Fibroblast of upper back skin (primary cell): ENCODE measurements at places on chromosomes 3 and 15.
A peak's percentile ranks its signal among the peaks of the same experiment; 100 is the strongest.

DNA sequence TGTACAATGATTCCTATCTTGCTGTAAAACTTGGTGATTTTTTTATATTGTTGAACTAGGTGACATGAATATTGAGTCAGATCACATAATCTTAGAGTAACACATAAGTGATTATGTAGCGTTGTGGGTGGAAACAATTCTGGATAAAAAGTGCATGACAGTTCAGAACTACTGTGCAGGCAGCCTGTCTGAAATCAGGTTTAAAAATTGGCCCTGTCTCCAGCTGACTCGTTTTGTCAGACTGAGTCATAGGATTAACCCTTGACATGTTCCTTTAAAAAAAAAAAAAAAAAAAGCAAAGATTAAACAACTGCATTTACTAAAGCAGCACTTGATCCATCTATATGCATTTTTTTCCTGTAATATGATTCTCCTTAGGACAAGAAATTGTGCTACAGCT lies 160.0 kb upstream of the CGNL1 start:
- peak; percentile 89 for DNase-seq

DNA sequence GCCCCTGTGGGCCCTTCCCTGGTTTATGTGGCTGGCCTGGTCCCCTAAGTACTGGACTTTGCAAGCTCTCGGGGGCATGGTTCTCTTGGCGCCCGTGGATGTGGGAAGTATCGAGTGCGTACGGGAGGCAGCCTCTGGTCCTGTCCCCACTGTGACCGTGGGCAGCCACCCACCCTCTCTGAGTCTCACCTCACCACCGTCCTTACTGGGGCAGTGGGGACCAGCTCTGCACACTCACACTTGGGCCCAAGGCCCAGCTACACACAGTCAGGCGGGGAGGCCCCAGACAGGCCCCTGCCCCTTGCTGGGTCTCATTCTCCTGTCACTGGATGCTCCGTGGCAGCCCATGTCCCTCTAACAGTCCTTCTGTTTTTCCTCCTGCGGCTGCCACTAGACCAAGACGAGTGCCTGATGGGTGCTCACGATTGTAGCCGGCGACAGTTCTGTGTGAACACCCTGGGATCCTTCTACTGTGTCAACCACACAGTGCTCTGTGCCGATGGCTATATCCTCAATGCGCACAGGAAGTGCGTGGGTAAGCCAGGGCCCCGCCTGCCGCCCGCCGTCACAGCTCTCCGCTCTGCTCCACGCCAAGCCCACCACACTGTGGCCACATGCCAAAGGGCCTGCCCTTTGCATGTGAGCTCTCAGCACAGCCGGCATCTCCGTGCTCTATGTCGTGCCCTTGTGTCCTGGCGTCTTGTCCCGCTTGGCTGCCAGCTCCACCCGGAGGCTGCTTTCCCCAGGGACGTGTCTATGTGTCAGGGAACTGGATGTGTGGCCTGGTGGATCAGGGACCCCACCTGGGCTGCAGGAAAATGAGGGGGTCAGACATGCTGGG lies 72.7 kb downstream of the FBLN2 start:
- DNase-seq = no peak

- DNase-seq = peak; percentile 3
Measured at GRCh38 chr3:119700269-119700919, 2.4 kb upstream of the CFAP91 start.

GRCh38 chr3:133588784-133589465 lies 15.4 kb downstream of the CDV3 start:
- DNase-seq = no peak

DNA sequence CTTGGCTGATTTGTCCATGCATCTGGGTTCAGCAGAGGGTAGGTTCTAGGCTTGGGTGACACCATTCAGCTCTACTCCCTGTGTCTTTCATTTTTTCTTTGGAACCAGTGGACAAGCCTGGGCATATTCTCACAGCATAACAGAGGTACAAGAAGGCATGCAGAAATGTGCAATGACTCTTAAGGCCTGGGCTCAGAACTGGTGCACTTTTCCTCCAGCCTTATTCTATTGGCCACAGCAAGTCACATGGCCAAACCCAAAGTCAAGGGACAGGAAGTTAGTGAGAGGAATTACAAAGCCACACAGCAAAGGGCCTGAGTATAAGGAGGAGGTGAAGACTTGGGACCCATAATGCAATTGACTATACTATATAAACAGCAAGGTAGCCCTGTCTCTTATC lies 200.9 kb upstream of the CTDSPL start:
- DNase-seq = no peak

DNA sequence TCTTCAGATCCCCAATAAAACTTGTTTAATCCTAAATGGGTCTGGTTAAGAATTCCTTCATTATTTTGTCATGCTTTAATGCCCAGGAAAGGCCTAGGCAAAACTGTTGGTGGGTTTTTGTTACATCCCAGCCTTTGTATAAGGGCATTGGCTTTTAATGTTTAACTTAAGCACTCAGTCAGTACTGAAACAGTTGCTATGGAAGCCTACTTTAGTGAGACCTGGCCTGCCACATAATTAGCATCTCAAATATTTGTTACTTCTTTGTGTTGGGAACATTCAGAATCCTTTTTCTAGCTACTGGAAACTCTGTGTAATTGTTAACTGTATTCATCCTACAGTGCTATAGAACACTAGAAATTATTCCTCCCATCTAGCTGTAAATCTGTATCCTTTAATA lies 369.6 kb upstream of the ATP10A start:
- no peak for DNase-seq

- DNase-seq = peak; percentile 77
Measured at GRCh38 chr3:34237946-34238345, 439.5 kb downstream of the PDCD6IP start.

DNA sequence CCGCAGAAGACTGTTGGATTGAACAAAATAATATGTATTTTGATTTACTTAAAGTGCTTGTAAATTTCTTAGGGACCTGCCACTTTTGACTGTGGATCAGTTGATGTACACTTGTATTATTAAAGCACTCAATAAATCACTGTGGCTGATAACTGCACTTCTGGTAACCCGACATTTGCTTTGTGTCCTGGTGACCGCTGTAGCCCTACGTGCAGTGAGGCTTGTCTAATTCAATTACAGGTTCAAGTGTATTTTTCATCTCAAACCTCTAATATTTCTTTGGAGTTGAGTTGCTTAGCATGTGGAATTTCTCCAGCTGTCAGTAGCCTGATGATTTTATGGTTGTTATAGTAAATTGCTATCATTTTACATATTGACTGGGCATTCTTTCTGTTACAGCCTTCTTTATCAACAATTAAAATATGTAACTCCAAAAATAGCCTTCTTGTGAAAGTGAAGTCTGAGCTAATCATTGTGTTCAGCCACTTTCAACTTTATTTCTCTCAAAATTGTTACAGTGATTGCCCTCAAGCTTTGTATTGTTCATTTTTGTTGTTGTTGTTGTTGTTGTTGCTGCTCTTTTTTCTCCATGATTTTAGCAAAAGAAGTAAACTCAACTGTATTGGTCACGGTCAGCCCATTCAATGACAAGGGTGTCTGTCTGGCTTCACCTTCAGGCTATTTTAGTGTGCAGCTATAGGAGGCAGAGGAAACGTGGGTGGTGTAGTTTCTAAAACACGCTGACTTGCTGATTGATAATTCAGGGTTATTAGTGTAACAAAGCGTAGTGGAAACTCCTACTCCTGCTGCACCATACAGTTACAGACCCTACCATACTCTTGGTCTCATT lies 215.1 kb upstream of the UBE2E1 start:
- DNase-seq = no peak

- DNase-seq = no peak
Measured at GRCh38 chr3:126528800-126529541, 5.0 kb downstream of the CHST13 start.

- no peak for DNase-seq
Measured at GRCh38 chr3:154314152-154314551, 10.1 kb downstream of the DHX36 start.

GRCh38 chr3:136929977-136930670 lies 27.7 kb upstream of the IL20RB start:
- peak; percentile 16 for DNase-seq

DNA sequence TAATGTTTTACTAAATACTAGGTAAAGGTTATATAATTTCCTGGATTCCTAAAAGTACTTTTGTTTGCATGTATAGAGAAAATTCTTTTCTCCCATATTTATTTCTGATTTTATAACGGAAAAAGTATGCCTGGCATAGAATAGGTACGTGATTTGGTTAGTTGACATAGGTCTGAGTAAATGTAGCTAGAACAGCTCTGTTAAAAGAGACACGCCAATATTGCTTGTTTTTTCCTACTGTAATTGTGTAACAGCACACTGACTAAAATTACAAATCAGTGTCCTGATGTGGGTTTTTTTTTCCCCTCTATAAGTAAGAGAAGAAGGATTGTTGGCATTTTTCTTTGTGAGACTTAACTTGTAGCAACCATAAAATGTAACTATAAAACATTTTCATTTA lies 26.7 kb downstream of the KLHL24 start:
- no peak for DNase-seq

GRCh38 chr15:96306321-96306720 lies 24.2 kb upstream of the NR2F2 start:
- no peak for DNase-seq

DNA sequence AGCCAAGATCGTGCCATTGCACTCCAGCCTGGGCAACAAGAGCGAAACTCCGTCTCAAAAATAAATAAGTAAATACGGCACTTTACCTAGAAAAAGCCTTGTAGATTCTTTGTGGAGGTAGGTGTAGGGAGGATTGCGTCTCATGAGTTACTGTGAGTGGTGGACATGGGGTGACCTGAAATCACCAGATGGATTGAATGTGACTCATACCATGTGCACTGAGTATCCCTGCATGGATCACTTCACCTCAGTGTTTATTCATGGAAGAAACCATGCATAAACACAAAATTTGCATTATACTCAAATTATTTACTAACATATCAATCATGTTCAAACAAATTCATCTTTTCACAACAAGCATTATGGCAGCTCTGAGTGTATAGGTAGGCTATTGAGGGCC lies 55.9 kb downstream of the MRPS25 start:
- no peak for DNase-seq

GRCh38 chr3:46895204-46895660 lies 17.7 kb downstream of the PTH1R start:
- DNase-seq = peak; percentile 42

DNA sequence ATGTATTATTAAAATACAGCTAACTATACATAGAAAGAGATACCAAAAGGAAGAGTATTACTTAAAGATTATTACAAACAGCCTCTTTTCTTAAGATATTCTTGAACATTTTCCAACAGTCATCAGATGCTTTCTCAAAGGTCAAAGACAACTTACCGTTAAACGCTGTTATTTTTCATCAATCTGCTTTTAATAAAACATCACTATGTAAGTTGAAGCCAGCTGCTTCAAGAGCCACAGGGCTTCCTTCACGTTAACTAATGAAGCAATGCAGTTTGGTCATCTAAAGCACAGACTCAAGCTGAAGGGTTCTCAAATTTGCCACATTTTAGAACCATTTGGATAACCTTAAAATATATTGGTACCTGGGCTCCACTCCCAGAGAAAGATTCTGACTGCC lies 578.8 kb downstream of the ROBO2 start:
- DNase-seq = peak; percentile 0

- DNase-seq = no peak
Measured at GRCh38 chr3:127749787-127750225, 72.5 kb downstream of the MGLL start.

DNA sequence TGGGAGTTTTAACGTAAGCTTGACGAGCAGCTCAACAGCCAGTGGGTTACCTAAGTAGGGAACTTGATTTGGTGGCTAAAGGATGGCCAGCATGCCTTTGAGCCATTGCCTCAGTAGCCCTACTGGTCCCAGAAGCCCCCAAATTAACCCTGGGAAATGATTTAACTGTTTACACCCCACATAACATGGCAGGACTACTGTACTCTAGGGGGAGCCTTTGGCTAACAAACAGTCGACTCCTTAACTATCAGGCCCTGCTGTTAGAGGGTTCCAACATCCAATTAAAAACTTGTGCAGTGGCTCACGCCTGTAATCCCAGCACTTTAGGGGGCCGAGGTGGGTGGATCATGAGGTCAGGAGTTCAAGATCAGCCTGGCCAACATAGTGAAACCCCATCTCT lies 9.4 kb upstream of the SMCO1 start:
- no peak for DNase-seq

DNA sequence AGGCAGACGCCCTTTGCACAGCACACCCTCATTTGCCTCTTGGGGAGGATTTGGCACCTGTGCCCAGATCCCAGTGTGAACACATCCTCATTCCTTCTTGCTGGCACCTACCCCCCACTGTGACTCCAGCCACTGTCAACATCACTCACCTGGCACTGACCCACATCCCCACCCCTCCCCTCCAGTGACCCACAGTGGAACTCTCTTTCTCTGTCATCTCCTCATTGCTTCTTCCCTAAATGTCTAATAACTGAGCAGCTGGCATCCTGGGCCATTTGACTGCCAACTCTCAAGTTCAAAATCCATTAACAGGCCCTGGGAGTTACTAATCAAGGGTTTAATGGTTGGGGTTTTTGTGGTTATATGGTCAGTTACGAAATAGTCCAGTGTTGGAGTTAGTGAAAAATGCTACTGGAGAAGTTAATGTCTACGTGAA lies 14.4 kb downstream of the SNAPC5 start:
- DNase-seq = peak; percentile 73

DNA sequence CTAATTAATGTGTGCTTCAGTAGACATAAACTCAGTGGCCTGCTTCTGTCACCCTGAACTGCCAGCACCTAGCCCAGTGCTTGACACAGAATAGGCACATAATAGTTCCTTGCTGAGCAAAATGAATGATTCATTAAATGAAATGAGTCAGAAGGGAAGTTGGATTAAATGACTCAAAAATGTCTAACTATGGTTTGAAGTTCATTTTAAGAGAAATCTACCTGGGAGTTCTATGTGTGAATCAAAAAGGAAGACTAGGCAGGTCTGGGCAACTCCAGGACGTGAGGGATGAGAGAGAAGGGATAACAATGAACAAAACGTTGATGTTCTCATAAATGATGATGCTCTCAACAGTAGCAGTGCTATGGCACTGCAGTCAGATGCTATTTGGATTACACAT lies 175.0 kb downstream of the CFAP20DC start:
- peak; percentile 34 for DNase-seq

DNA sequence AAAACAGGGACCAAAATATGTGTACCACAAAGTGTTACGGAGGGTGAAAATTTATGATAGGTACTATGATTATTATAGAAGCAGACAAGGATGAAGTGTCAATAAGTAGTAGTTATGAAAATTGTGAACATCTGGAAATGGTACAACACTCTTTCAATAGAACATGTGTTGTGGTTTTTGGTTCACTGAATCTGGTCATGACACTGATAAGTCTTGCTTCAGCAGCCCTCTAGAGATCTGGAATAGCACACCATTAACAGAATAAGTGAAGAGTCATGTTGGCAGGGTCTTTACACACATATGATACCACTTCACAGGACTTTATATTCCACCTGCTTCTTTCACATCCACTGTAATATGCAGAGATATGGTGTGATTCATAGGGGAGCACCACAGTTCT lies 985.2 kb upstream of the SEMA6D start:
- DNase-seq = no peak

DNA sequence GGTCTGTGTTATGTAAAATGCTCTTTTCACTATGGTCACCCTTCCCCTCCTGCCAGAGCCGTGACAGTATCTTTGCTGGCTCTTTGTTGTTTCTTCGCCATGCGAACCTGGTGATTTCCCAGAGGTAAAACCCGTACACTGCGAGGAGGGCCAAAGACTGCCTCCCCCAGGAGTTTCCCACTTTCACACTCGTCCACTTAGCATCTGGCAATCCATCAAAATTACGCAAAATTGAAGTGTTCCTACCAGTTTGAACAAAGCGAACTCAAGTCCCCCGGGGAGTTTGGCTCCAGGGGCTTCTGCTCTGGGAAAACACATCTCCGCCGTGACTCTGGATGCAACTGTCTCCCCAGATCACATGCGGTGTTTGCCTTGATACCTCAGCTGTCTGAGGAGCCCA lies 239.9 kb downstream of the FAM43A start:
- no peak for DNase-seq
